ENCODE measurements at places on chromosomes 12 and 14.
A peak's percentile ranks its signal among the peaks of the same experiment; 100 is the strongest.

GRCh38 chr12:17456486-17456885, 633.5 kb downstream of the RERGL start:
- H3K36me3 ChIP-seq: no peaks in the 10 kb centered on the region
- DNase-seq: no peak
- H3K4me1 ChIP-seq: no peaks in the 10 kb centered on the region
- H3K4me3 ChIP-seq: no peak overlapping the region
- H3K27me3 ChIP-seq: no peaks in the 10 kb centered on the region
- no peak overlapping the region for H3K27ac ChIP-seq

GRCh38 chr14:68274725-68275124, 455.1 kb downstream of the RAD51B start:
- H3K27ac ChIP-seq: peak overlapping the region; percentile 26
- H3K36me3 ChIP-seq: no peaks in the 10 kb centered on the region
- H3K4me3 ChIP-seq: no peak overlapping the region
- no peaks in the 10 kb centered on the region for H3K27me3 ChIP-seq
- no peak for DNase-seq

DNA sequence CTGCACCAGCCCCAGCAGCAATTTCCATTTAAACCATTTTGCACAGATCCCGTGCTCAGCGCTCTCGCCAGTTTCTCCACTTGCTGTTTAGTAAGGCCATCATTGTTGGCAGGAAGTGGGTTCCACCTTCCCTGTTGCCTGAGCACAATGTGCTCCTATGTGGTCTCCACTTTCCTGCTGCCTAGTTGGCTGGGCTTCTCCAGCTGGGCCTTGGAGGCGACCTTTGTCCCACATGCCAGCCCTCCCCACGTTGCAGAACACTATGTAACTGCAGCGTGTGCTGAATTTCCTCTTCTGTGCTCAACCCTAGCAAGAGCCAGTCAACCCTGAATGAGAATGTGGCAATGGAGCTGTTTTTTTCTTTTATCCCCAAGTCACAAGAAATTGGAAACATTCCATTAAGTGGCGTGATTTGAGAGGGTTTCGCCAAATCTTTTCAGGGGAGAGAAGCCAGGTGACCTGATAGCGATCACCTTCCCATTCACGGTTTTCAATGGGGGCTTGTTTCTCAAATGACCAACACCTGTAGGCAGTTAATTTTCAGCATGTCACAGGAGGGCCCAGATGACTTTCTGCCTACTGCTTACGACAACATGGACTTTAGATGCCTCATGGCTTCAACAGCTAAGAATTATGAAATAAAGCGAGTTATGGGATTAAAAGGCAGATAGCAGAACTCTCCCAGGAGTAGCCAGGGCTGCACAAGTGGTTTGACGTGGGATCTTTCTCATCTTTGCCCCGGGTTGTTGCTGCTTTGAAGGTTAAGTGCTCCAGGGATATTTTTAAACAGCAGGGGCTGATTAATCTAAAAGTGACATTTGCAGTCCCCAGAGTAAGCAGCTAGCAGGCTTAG, at the start of gene ACACB:
Gene ACACB (plus strand): TSS at position 830 of the 853 bp plus-strand sequence. CDS start 22,819 bp downstream, outside the sequence.
- no peaks in the 10 kb centered on the region for H3K27me3 ChIP-seq
- no peak within 1 kb of the TSS for H3K27ac ChIP-seq
- H3K4me1 ChIP-seq: peaks cover 8% of the 10 kb centered on the region
- DNase-seq: no peak

GRCh38 chr12:104216521-104216924, 944 bp downstream of the TXNRD1 start:
- peaks cover 48% of the 10 kb centered on the region for H3K4me1 ChIP-seq
- peak overlapping the region; percentile 52 for H3K27ac ChIP-seq
- DNase-seq: no peak
- H3K36me3 ChIP-seq: peaks cover 30% of the 10 kb centered on the region
- peak overlapping the region; percentile 76 for H3K4me3 ChIP-seq

- H3K4me3 ChIP-seq: peak overlapping the region; percentile 5
- H3K27ac ChIP-seq: peak overlapping the region; percentile 61
- DNase-seq: no peak
These were observed 452.2 kb downstream of the BCL11B start for GRCh38 chr14:98819867-98820206.

DNA sequence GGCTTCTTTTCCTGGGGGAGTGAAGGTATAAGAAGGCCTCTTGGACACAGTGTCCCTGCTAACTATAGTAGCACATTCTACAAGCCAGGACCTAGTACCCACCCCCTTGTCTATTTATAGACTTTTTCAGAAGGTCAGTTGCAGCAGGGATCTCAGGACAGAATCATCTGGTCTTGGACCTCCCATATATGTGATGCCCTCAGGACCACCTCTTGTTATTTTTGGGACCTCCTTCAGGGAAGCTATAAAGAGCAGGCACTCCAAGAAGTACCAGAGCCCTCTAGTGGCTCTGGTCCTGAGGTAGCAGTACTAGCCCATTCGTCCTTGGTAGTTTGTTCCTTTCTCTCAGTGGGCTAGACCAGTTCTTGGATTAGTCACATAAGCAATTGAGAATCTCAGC, 4.3 kb downstream of the COQ10A start:
- DNase-seq: no peak
- H3K4me1 ChIP-seq: peaks cover 8% of the 10 kb centered on the region
- H3K27ac ChIP-seq: no peak overlapping the region
- H3K36me3 ChIP-seq: peaks cover 60% of the 10 kb centered on the region
- H3K27me3 ChIP-seq: no peaks in the 10 kb centered on the region
- no peak overlapping the region for H3K4me3 ChIP-seq

GRCh38 chr12:46214668-46215436, 54.0 kb downstream of the SLC38A1 start:
- H3K27me3 ChIP-seq: no peaks in the 10 kb centered on the region
- no peak for DNase-seq
- H3K4me1 ChIP-seq: peaks cover 46% of the 10 kb centered on the region
- H3K36me3 ChIP-seq: peaks cover 54% of the 10 kb centered on the region
- H3K27ac ChIP-seq: no peak overlapping the region

GRCh38 chr14:51351997-51352396, 112.0 kb downstream of the TMX1 start:
- no peak overlapping the region for H3K4me3 ChIP-seq
- H3K4me1 ChIP-seq: no peaks in the 10 kb centered on the region
- H3K27ac ChIP-seq: no peak overlapping the region
- no peaks in the 10 kb centered on the region for H3K36me3 ChIP-seq
- H3K27me3 ChIP-seq: no peaks in the 10 kb centered on the region

DNA sequence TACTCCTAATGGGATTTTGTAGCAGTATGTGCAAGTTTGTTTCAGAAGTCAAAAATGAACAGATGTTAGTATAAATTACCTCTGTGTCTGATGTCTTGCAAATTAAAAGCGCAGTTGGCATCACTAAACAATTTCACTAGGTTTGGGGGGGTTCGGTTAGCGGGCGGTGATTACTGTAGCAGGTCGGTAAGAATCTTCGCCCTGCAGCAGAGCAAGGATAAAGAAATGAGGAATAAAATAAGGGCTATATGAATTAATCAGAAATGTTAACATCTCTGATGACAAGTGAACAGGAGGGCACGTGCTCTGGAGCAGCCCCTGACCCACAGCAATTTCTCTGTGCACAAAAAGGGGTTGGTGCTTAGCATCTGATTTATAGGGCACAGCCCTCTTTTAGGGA, 43.6 kb upstream of the VSX2 start:
- DNase-seq: no peak
- H3K27me3 ChIP-seq: no peaks in the 10 kb centered on the region
- no peaks in the 10 kb centered on the region for H3K4me1 ChIP-seq

GRCh38 chr12:71567537-71567936, 96.1 kb downstream of the ZFC3H1 start:
- H3K36me3 ChIP-seq: no peaks in the 10 kb centered on the region
- H3K4me1 ChIP-seq: no peaks in the 10 kb centered on the region
- H3K27me3 ChIP-seq: no peaks in the 10 kb centered on the region
- DNase-seq: no peak
- no peak overlapping the region for H3K27ac ChIP-seq

DNA sequence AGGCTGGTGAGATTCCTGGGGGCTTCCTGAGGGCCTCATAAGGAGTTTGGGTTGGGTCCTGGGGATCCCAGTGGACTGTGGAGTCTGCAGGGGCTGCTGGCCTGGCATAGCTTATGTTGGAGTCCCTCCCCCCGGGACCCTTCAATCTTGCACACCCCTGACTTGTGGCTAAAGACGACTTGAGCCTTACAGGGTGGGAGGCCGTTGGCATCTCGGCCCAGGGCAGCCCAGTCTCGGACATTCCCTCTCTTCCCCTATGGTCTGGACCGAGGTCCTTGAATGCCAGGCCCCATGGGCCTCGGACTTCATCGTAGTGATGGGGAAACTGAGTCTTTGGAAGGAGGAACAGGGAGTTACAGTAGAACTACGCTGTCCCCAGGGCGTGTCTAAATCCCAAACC, 12.5 kb downstream of the RTL1 start:
- H3K36me3 ChIP-seq: peaks cover 7% of the 10 kb centered on the region
- H3K27ac ChIP-seq: no peak overlapping the region
- no peak for DNase-seq
- H3K27me3 ChIP-seq: no peaks in the 10 kb centered on the region

- H3K27ac ChIP-seq: no peak overlapping the region
- no peak for DNase-seq
- no peaks in the 10 kb centered on the region for H3K27me3 ChIP-seq
These were observed 375.5 kb upstream of the RGS6 start for GRCh38 chr14:71556730-71557129.

DNA sequence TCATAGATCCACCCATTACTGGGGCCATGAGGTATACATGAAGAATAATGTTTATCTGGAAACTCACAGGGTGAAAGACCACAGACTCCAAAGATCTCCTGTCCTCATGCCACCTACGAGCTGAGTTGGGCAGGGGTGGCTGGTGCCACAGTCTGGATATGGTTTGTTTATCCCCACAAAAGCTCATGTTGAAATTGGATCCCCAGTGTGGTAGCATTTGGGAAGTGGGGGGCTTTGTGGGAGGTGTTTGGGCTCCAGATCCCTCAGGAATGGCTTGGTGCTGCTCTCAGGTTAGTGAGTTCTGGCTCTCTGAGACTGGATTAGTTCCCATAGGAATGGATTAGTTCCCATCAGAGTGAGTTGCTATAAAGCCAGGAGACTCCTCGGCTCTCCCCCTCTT, 192.3 kb upstream of the FSCB start:
- H3K27ac ChIP-seq: no peak overlapping the region
- H3K27me3 ChIP-seq: peaks cover 3% of the 10 kb centered on the region
- H3K4me3 ChIP-seq: no peak overlapping the region

- no peak overlapping the region for H3K27ac ChIP-seq
- no peak for DNase-seq
- no peak overlapping the region for H3K4me3 ChIP-seq
- H3K4me1 ChIP-seq: no peaks in the 10 kb centered on the region
These were observed 7.8 kb downstream of the HIGD1C start for GRCh38 chr12:50960130-50960529.

DNA sequence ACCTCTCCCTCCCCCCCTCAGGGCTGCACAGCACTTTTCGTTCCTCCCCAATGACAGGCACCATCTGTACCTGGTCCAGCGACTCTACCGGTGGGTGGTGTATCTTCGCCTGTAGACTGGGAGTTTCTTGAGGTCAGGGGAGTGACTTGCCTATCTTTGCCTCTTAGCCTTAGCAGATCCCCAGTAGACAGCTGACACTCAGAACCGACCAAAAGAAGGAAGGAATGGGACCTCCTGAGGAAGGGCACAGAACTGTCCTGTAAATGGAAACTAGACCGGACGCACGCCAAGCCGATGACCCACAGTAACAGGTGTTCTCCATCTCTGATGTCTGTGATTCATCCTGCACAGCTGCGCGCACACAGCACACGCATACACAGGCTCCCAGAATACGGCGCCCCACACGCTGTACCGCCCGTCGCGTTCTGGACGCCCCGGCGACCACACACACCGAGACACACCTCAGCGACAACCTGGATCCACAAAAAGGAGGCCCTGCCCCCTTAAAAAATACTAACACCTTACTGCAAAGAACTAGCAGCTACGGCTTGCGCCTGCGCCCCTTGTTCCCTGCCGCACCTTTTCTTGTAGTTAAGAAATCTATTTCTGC, 673 bp upstream of the TTC9 start:
- DNase-seq: peak; percentile 40
- H3K27me3 ChIP-seq: no peaks in the 10 kb centered on the region
- peaks cover 29% of the 10 kb centered on the region for H3K36me3 ChIP-seq
- peaks cover 25% of the 10 kb centered on the region for H3K4me1 ChIP-seq
- peak overlapping the region; percentile 95 for H3K4me3 ChIP-seq

DNA sequence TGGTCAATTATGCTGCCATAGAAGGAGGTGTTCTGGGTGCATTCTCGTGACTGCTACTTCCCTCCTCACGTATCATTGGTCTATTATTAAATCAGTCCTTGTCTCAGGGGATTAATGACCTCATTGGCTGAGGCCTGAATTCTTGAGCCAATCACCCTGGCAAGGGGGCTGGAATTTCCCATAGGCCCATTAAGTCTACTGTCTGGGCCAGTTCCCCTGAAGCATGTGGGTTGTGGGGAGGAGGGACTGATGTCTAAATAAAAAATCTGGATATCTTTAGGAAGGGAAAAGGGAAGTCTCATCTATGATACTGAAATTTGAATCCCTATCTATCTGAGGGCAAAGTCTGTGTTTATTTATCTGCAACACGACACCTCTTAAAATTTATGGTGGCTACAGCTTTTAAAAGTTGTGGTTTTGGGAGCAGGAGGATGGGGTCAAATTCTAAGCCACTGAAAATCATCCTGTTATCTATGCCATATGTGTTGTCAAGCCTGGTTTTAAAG, 71.9 kb downstream of the DYRK2 start:
- H3K4me3 ChIP-seq: no peak overlapping the region
- no peak for DNase-seq
- no peak overlapping the region for H3K27ac ChIP-seq
- no peaks in the 10 kb centered on the region for H3K27me3 ChIP-seq
